ENCODE measurements at places on chromosomes 1 and 21.

- no peak for DNase-seq
These were observed 4.3 kb upstream of the C1QTNF12 start for GRCh38 chr1:1250786-1251284.

GRCh38 chr1:68049941-68050878 is at the start of gene DIRAS3:
TSS of gene DIRAS3 (minus strand) at chr1:68050627. CDS start at chr1:68047297, 3,330 bp downstream.
- DNase-seq = no peak

DNA sequence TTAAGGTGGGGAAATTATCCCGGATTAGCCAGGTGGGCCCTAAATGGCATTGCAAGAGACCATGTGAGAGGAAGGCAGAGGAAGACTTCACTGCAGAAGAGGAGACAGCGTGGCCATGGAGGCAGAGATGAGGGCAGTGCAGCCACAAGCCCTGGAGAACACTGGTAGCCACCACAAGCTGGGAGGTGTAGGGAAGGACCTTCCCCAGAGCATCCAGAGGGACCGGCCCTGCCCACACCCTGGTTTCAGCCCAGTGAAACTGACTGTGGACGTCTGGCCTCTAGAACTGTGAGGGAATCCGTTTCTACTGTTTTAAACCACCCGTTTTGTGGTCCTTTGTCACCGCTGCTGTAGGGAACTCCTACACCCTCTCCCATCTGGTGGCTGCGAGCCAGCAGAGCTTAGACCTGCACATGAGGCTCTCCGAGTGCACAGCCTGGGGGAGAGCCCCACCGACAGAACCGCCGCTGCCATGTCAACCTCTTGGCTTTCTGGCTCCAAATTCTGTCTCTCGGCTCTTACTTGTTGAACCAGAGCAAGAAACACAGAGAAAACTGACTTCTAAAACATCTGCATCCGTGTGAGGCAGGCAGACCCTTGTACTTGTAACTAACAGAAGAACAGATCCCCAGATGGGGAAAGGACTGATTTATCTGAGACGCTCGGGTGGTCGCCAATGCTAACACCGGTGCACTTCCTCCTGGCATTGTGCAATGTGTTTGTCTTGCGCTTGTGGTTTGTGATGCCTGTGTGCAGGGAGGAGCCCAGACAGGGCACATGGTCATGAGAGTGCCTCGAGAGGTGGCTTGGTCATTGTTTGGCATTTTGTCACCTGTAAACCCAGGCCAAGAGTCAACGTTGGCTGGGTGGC is 90.8 kb upstream of the TMPRSS2 start:
- no peak for DNase-seq

DNA sequence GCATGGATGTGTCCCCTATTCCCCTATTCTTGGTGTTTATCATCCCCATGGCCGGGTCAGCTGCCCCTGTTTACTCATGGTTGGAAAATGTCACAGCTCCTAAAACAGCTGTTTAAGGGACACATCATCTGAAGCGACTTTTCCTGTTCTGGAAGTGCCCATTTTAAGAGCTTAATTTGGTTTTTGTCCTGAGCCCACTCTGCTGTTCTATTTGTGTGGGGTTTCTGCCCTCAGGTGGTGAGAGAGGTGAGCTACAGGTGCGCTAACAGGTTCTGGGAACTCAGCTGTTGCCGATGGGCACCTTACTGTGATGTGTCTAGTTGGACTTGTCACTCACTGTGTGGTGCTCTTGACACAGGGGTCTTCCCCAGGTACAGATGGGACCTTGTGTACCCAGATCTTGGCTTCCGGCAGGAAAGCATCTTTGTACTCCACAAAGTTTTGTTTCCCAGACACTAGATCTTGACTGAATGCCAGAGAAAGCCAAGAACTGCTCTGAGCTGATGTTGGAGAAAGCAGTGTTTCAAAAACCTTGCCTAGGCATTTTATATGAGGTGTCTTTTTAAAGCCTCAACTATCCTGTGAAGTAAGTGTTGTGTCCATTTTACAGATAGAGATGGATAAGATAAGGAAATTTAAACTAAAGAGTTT is 59.0 kb upstream of the CD1D start:
- no peak for DNase-seq

GRCh38 chr1:37813529-37814145 is 5.6 kb upstream of the YRDC start:
- no peak for DNase-seq

- no peak for DNase-seq
These were observed 58.3 kb downstream of the SYT14 start for GRCh38 chr1:209996348-209996747.

- no peak for DNase-seq
These were observed 18.8 kb upstream of the TENT5B start for GRCh38 chr1:27031235-27032118.

- no peak for DNase-seq
These were observed 65.7 kb downstream of the KCND3 start for GRCh38 chr1:111923766-111924165.

GRCh38 chr21:45632637-45633251 is 10.8 kb upstream of the PCBP3 start:
- DNase-seq = no peak

DNA sequence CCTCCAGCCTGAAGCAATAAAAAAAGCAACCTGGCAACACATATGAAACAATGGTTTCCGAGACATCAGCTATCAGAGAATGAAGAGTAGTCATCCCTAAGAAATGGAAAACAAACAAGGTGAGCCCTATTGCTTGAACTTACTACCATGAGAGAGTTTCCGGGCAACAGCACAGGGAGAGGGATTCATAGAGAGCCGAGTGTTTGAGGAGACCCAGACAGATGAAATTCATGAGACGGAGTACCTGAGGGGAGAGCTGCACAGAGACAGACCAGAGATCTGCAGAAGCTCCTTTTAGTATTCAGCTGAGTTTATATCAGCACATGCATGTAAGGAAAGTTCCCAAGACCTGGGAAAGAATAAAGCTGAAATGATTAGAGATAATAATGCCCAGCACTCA is 19.8 kb downstream of the CRB1 start:
- no peak for DNase-seq

GRCh38 chr1:150053926-150054325 is 13.7 kb upstream of the VPS45 start:
- DNase-seq = no peak

DNA sequence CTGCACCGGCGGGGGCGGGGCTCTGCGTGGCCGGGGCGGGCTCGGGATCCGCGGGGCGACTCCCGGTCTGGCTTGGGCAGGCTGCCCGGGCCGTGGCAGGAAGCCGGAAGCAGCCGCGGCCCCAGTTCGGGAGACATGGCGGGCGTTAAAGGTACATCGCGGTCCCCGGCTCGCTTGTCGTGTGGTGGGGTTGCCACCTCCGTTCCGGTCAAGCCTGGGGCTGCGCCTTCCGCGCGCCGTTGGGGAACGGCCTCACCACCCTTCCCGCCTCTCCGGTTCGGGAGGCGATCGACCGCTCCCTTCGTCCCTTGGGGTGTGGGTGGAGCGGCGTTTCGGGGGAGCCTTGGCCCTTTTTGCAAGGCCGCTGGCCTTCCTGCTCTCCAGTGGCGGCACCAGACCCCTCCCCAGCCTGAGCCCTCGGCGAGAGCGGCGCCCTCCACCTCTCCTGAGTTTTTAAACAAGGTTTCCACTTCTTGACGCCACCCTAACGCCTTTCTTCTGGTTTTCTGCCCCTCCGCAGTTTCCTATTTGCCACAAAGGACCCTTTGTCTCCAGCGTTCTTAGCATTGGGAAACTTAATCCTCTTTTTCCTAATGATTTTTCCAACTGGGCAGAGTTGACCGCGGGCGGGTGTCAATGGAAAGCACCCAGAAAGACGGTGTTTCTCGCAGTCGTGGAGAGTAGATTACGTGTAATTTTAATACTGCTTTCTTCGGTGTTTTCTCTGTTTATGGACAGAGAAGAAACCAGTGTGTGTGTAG is at the start of the genes LEPR and LEPROT:
Gene LEPR (plus strand): TSS at position 79 of the 761 bp plus-strand sequence. CDS start 144,898 bp downstream, outside the sequence.
Gene LEPROT (plus strand): TSS at position 79 of the 761 bp plus-strand sequence. CDS start 57 bp downstream, at position 136.
- no peak for DNase-seq

GRCh38 chr1:150138044-150138443 is 11.7 kb upstream of the PLEKHO1 start:
- DNase-seq = no peak

DNA sequence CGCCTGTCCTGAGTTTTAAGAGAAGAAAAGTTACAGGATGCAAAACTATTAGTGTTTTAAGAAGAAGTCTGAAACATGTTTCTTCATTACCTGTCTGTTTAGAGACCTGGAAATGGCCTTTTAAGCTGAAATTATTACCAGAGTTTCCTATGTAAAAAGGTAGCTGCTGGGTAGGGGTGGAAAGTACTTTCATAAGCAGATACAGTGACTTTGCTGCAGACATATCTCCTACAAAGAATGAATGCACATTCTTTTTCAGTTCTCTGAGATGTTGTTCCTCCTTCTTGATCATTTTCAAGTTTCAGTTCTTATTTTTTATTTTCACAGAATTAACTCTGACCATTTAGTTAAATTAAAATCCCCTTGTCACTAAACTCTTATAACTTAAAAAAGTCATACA is 1329.6 kb downstream of the KCNT2 start:
- DNase-seq = no peak

DNA sequence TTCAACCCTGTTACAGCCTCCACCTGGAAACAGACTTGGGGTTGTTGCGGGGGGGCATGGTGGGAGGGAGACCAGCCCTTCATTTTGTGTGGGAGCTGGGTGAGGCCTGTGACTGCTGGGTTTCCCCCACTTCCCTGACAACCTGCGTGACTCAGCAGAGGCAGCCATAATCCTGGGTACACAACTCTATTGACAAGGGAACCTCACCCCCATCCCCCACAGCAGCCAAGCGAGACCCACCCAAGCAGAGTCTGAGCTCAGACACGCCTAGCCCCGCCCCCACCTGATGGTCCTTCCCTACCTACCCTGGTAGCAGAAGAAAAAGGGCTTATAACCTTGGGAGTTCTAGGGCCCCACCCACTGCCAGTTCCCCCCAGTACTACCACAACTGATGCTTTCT is 8.0 kb upstream of the CCDC190 start:
- DNase-seq = no peak

DNA sequence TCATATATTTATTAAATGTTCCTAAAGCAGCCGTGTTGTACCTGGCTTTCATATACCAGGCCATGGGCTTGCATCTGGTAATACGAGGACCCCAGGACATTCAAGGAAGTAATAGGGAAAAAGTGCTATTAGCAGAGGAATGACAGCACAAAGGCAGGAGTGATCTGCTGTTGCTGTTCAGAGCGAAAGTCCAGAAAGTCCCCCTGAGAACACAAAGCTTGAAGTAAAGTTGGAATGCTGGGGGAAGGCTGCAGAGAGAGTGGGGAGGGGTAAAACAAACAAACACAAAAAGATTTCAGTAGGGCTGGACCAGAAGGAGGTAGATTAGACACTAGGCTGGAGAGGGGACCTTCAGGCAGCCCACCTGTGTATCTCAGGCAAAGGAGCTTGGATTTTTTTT is 94.6 kb upstream of the C8B start:
- DNase-seq = no peak

DNA sequence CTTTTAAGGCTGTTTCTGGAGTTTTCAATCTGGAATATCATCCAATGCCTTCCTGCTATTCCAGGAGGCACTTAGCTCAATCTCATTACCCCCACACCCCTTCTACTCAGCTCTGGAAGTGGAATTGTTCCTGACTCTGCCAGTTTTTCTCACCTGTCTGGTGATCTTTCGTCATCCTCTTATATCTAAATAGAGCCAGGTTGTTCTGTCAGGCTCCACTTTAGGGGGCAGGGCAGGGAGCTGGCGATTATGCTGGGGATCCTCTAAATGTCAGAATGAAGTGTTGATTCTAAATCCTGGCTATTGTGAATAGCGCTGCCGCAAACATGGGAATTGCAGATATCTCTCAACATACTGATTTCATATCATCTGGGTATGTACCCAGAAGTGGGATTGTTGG is 63.6 kb upstream of the ETV3 start:
- no peak for DNase-seq

GRCh38 chr1:184393962-184394361 is 7.1 kb downstream of the C1orf21 start:
- no peak for DNase-seq

GRCh38 chr1:180571832-180572636 is 13.3 kb downstream of the OVAAL start:
- no peak for DNase-seq

- DNase-seq = no peak
These were observed 143.3 kb upstream of the HP1BP3 start for GRCh38 chr1:20930427-20930826.

GRCh38 chr1:46184920-46185658 is 8.8 kb upstream of the P3R3URF start:
- no peak for DNase-seq

DNA sequence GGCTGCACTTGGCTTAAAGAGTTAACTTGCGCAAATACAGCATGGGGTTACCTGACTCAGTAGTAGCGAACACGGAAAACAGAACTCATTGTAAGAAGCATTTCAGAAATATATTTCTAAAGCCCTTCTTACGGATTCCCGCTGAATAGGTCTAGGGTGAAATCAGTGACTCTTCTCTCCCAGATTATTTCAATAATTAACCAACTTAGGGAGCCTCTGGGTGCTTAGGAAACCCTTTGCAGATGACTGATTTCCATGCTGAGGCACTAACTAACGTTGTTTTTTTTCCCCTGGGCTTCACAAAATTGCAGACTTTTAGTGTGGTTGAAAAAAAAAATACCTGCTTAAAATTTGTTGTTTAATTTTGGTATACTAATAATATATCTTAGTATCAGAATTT is 40.3 kb downstream of the BTG3 start:
- no peak for DNase-seq

GRCh38 chr1:234300096-234300495 is 73.2 kb upstream of the COA6 start:
- no peak for DNase-seq

DNA sequence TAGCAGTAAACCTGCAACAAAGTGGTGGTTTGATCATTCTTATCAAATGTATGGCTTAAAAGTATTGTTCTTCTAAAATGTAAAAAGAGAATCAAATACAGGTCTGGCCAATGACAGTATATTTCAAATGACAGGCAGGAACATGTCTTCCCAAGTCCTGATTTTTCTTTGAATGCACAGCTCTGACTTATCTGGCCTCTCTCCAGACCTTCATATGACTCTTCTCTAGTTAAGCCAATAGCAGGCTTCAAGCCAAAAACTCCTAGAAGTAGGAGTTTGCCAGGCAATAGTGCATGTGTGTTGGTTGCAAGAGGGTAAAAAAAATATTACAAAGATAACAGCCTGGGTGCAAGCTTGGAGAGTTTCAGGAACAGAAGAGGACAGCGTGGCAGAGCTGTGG is 345.5 kb downstream of the SMYD3 start:
- no peak for DNase-seq

DNA sequence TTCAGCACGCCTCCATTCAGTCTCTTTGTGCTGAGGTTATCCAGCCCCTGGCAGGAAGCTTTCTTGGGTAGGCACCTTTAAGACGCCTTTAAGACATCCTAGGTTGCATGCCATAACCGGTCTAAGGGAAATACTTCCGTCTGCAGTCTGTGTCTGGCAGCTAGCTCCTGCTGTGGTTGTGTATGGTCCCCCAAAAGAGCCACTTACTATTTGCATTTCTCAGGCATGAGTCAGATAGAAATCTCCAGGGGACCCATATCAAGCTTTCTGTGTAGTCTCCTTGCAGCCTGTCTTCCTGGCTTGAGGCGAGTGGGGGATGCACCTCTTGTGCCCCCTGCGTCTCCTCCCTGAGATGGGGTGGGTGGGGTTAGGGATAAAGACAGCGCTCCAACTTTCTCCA is 10.0 kb upstream of the RYR2 start:
- DNase-seq = no peak
